ENCODE measurements at places on chromosomes 6 and 20.

- DNase-seq = no peak
- H3K27me3 ChIP-seq = no peaks in the 10 kb centered on the region
- H3K27ac ChIP-seq = no peak overlapping the region
- peaks cover 58% of the 10 kb centered on the region for H3K36me3 ChIP-seq
Observed at GRCh38 chr20:31679357-31680285, 41.9 kb downstream of the COX4I2 start.

DNA sequence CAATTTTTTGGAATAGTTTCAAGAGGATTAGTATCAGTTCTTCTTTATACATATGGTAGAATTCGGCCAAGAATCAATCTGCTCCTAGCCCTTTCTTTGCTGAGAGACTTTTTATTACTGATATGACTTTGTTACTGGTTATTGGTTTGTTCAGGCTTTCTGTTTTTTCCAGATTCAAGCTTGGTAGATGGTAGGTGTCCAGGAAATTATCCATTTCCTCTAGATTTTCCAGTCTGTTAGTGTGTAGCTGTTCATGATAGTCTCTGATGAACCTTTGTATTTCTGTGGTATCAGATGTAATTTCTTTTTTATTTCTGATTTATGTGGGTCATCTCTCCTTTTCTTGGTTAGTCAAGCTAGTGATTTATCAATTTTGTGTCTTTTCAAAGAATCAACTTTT, 167.6 kb downstream of the GMDS start:
- no peaks in the 10 kb centered on the region for H3K36me3 ChIP-seq
- H3K4me3 ChIP-seq = no peak overlapping the region
- H3K27ac ChIP-seq = no peak overlapping the region
- no peak for DNase-seq
- no peaks in the 10 kb centered on the region for H3K4me1 ChIP-seq
- no peaks in the 10 kb centered on the region for H3K27me3 ChIP-seq

GRCh38 chr6:142942238-142942637, 2.7 kb downstream of the HIVEP2 start:
- no peak for DNase-seq
- H3K4me3 ChIP-seq = no peak overlapping the region
- H3K4me1 ChIP-seq = peaks cover 19% of the 10 kb centered on the region
- H3K27me3 ChIP-seq = no peaks in the 10 kb centered on the region

- H3K4me3 ChIP-seq = no peak overlapping the region
- no peaks in the 10 kb centered on the region for H3K36me3 ChIP-seq
- H3K27me3 ChIP-seq = no peaks in the 10 kb centered on the region
- no peak for DNase-seq
- H3K4me1 ChIP-seq = no peaks in the 10 kb centered on the region
- no peak overlapping the region for H3K27ac ChIP-seq
Observed at GRCh38 chr6:168941036-168941435, 312.6 kb downstream of the THBS2 start.

DNA sequence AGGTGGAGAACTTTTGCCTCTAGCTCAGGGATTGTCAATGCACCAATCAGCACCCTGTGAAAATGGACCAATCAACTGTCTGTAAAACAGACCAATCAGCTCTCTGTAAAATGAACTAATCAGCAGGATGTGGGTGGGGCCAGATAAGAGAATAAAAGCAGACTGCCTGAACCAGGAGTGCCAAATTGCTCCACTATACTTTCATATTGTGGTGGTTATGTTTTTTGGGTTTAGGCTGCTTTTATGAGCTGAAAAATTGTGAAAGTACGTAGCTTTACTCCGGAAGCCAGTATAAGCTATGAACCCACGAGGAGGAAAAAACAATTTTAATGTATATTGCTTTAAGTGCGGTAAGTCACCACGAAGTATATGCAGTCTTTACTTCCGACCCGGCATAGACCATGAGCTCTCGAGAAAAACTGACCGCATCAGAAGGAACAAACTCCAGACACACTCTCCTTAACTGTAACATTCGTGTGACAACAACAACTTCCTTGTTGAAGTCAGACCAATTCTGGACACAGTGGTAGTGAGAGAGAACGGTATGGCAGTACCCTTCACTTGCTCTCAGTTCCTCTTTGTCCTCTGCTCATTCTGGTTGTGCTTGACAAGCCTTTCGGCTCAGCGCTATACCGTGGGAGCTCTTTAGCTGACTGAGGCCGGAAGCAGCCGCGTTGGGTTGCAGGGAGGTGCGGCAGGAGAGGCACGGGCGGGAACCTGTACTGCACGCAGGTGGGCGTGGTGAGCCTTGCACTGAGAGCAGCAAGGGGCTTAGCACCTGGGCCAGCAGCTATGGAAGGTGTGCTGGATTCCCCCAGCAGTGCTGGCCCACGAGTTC, 81.9 kb upstream of the E2F3 start:
- no peaks in the 10 kb centered on the region for H3K27me3 ChIP-seq
- no peaks in the 10 kb centered on the region for H3K36me3 ChIP-seq
- peaks cover 13% of the 10 kb centered on the region for H3K4me1 ChIP-seq
- peak overlapping the region; percentile 90 for H3K27ac ChIP-seq
- peak; percentile 96 for DNase-seq

- H3K27me3 ChIP-seq = peaks cover 51% of the 10 kb centered on the region
- DNase-seq = no peak
- no peak overlapping the region for H3K4me3 ChIP-seq
- no peaks in the 10 kb centered on the region for H3K4me1 ChIP-seq
- no peaks in the 10 kb centered on the region for H3K36me3 ChIP-seq
Observed at GRCh38 chr20:44039741-44040140, 125.1 kb downstream of the TOX2 start.

DNA sequence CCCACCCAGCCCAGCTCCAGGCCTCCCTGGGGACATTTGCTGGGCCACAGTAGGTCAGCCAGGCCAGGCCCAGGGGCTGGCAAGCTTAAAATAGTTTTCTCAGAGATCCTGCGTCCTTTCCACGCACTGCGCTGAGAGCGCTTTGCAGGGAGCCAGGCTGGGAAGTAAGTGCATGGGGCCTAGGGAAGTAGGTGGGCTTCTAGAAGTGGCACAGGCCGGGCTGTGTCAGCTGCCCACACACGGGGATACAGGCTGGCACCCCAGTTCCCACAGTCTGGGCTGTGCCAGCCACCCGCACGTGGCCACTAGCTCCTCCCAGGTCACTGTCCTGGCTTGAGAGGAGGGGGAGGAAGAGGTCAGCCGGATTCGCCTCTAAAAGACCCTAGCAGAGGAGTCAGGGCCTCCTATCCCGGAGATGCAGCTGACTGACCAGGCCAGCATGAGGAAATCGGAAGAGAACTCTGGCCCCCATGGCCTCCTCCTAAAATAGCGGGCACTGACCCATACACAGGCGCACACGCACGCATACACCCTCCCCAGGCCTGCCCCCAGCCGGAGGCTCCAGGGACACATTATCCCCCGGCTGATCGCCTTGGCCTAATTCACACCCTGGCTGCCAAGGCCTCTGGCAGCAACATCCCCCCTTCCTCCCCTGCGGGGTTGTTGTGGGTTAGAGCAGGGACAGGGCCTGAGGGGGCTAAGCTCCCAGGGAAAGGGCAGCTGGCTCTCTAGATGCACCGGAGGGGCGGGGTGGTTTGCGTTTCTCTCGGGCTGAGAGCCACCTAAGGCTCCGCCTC, 5.4 kb downstream of the SLCO4A1 start:
- no peaks in the 10 kb centered on the region for H3K27me3 ChIP-seq
- no peak for DNase-seq
- no peak overlapping the region for H3K4me3 ChIP-seq
- no peaks in the 10 kb centered on the region for H3K36me3 ChIP-seq
- no peak overlapping the region for H3K27ac ChIP-seq
- peaks cover 52% of the 10 kb centered on the region for H3K4me1 ChIP-seq

GRCh38 chr6:52317841-52318581, 33.5 kb upstream of the MCM3 start:
- no peaks in the 10 kb centered on the region for H3K36me3 ChIP-seq
- peak overlapping the region; percentile 47 for H3K27ac ChIP-seq
- no peak overlapping the region for H3K4me3 ChIP-seq
- peak; percentile 40 for DNase-seq
- no peaks in the 10 kb centered on the region for H3K27me3 ChIP-seq
- peaks cover 27% of the 10 kb centered on the region for H3K4me1 ChIP-seq

DNA sequence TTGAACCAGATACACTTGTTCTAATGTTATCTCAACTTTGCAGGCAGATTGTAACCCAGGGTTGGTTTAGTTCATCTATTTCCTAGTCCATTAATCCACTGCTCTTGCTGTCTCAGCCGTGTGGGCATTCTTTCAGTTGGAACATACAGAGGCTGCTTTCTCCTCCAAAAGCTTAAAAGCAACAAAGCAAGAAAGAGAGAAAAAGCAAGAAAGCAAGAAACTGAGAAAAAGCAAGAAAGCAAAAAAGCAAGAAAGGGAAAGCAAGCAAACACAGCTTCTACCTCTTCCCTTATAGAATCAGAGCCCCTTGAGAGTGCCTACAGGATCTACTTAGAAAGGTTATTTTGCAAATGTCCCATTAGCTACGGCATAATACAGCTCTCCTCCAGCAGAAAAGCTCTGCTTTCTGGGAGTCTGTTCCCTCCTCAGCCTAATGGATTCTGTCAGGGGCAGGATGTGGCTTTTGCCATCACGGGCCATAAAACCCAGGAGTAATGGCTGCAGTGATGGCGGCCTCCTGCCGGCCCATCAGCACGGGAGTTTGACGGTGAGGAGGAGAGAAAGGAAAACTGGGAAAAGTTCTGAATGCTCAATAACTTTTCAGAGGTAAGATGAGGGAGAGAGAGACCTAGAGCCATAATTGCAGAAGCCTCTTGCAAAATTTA, 156.8 kb upstream of the JARID2 start:
- no peak overlapping the region for H3K4me3 ChIP-seq
- DNase-seq = no peak
- H3K4me1 ChIP-seq = peaks cover 76% of the 10 kb centered on the region
- no peak overlapping the region for H3K27ac ChIP-seq

DNA sequence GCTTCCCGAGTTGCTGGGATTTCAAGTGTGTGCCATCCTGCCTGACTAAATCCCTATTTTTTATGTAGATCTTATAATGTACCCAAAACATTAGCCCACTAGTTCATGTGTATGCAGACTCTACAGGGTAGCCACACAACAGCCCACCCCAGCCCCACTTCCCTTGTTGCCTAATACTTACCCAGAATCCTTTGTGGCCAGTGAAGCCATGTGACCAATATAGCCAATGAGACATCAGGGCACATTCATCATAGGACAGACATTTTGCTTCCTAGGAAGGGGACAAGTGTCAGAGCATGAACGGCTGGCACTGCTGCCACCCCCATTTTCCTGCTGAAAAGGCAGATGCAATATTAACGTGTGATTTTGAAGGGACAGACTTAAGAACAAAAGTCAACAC, 36.0 kb upstream of the TCP11 start:
- no peak overlapping the region for H3K4me3 ChIP-seq
- no peaks in the 10 kb centered on the region for H3K36me3 ChIP-seq
- H3K27me3 ChIP-seq = peaks cover 3% of the 10 kb centered on the region
- no peak overlapping the region for H3K27ac ChIP-seq
- no peaks in the 10 kb centered on the region for H3K4me1 ChIP-seq

GRCh38 chr6:38714239-38715015, 684 bp upstream of the DNAH8 start:
- H3K27ac ChIP-seq = no peak overlapping the region
- no peaks in the 10 kb centered on the region for H3K36me3 ChIP-seq
- peak; percentile 32 for DNase-seq
- H3K4me3 ChIP-seq = peak overlapping the region; percentile 12

DNA sequence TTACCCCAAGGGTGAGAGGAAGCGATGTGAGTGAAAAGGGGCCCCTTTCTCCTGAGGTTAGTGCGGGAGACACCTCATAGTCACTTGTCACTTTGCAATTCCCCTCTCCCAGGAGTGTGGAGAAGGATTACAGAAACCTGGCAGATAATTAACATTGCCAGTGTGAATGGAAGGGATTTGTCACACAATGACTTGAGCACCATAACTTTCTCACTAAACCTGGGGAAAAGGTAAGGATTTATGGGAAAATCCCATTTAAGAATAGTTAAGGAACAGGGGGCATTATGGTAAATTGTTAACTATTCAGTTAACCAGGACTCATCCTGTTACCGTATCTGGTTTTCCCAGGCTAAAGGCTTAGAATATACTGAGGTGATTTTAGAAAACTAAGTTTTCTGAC, 219.5 kb upstream of the JAG1 start:
- no peaks in the 10 kb centered on the region for H3K4me1 ChIP-seq
- H3K4me3 ChIP-seq = no peak overlapping the region
- no peaks in the 10 kb centered on the region for H3K36me3 ChIP-seq
- no peaks in the 10 kb centered on the region for H3K27me3 ChIP-seq

DNA sequence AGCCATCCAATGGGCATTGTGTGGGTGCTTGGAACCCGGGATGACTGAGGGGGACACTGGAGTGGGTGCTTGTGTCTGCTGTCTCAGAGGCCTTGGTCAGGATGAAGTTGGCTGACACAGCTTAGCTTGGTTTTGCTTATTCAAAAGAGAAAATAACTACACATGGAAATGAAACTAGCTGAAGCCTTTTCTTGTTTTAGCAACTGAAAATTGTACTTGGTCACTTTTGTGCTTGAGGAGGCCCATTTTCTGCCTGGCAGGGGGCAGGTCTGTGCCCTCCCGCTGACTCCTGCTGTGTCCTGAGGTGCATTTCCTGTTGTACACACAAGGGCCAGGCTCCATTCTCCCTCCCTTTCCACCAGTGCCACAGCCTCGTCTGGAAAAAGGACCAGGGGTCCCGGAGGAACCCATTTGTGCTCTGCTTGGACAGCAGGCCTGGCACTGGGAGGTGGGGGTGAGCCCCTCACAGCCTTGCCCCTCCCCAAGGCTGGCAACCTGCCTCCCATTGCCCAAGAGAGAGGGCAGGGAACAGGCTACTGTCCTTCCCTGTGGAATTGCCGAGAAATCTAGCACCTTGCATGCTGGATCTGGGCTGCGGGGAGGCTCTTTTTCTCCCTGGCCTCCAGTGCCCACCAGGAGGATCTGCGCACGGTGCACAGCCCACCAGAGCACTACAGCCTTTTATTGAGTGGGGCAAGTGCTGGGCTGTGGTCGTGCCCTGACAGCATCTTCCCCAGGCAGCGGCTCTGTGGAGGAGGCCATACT, 49.4 kb downstream of the PYGB start:
- no peak overlapping the region for H3K4me3 ChIP-seq
- peaks cover 62% of the 10 kb centered on the region for H3K36me3 ChIP-seq
- no peak for DNase-seq
- no peaks in the 10 kb centered on the region for H3K27me3 ChIP-seq

DNA sequence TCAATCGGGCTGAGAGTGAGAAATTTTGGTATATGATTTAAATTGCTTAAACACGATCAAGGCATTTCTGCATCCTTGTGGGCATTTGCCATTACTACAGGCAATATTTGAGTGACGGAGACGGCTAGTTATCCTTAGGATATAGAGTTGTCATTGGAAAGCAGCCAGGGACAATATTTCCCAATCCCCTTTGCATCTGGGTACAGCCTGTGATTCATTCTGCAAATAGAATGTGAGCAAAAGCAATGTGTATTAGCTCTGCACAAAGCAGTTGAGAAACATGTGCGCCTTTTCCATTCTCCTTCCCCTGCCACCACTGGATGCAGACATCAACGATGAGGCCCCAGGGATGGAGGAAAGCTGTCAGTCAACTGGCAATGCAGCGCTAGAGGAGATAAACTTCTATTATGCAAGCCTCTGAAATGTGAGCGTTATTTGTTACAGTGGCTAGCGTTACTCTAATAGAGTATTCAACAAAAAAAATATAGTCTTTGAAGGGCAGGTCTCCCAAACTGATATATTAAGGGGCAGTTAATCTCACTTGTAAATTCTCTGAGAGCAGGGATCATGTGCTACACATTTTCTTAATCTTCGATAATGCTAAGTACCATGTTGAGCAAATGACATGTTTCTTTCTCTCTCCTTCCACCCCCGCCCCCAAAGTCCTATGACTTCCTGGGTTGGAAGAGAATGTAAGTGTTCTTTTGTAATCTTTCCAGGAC, 37.1 kb upstream of the NCOA3 start:
- no peak overlapping the region for H3K4me3 ChIP-seq
- no peaks in the 10 kb centered on the region for H3K36me3 ChIP-seq
- H3K27me3 ChIP-seq = no peaks in the 10 kb centered on the region
- peaks cover 25% of the 10 kb centered on the region for H3K4me1 ChIP-seq

- no peaks in the 10 kb centered on the region for H3K27me3 ChIP-seq
- peak overlapping the region; percentile 87 for H3K27ac ChIP-seq
- H3K4me3 ChIP-seq = no peak overlapping the region
- no peaks in the 10 kb centered on the region for H3K36me3 ChIP-seq
Observed at GRCh38 chr6:134278000-134278399, 39.9 kb downstream of the SGK1 start.
